Activated naive CD4-positive, alpha-beta T cell treated with anti-CD3 and anti-CD28 coated beads, Interleukin-2, amount 50 U/mL, for 72 hours (primary cell): ENCODE measurements at places on chromosomes 4 and X. TPM values are rescaled to one million over a fixed set of nuclear protein-coding genes. Genes with fewer than 3 reads are reported as not detected.

AMTN gene
- total RNA-seq, result not detected

RAB40A gene
- total RNA-seq, result 0.68 TPM

ITM2A gene
- 110 TPM for total RNA-seq

RELL1 gene
- 15.1 TPM for total RNA-seq

HMX1 gene
- total RNA-seq, result not detected

CCNQ gene
- 13.0 TPM for total RNA-seq

ANXA5 gene
- 82.9 TPM for total RNA-seq

NSUN7 gene
- 0.19 TPM for total RNA-seq

MAGEA4 gene
- total RNA-seq, result not detected

CLDN22 gene
- total RNA-seq, result not detected

DNA sequence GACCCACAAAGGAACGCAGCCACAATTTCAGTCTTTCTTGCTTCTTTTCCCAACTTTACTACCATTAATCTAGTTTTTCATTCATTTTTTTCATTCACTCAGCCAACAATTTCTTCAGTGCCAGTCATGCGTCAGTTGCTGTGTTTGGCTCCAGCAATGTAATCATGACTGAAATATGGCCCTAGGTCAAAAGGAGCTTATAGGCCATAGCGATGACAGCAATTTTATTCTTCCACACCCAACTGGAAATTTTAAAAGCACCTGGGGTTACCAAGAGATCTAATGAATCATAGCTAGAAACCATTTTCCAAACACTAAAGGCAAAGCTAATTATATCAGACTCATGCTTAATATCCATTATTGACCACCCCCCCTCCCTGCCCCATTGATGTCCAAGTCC is 29.8 kb upstream of the C1QTNF7 start:
- DNase-seq, result no peak

DNA sequence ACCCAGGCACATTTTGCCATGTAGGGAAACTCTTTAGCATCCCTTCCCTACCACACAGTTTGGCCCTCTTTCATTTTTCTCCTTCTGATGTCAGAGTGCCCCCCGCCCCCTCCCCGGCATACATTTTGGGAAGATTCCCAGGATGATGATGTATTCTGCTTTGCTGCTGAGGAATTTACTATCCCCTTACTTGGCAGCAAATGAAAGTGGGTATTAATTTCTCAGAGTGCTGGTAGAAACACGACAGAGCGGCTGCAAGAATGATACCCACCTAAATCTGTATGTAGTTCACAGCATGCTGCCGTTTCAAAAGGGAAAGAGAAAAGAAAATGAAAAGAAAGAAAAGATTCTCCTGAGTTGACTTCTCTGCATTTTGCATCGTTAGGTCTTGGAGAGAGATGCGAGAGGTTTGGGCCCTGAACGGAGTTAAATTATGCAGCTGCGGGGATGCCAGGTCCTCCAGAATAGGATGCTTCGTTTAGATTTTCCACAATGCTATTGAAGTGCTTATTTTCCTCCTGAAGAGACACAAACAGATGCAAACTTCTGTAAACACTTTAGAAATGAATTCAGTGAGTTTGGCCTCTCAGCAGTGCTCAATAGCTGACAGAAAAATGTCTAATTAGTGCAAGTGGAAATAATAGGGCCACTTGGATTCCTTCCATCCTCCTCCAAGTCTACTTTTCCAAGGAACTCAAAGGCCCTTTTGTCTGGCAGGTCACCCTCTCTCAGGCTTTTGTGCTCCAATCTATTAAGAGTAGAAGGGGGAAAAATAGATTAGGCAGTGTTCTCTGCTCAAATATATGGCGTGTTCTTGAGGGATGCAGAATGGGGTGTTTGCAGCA is 106.2 kb downstream of the ALPK1 start:
- DNase-seq, result no peak

- DNase-seq, result no peak
These were observed at the start of gene GJB1 for GRCh38 chrX:71222929-71223328. TSS of gene GJB1 (plus strand) at chrX:71223224. CDS start at chrX:71223708, 484 bp downstream.

DNA sequence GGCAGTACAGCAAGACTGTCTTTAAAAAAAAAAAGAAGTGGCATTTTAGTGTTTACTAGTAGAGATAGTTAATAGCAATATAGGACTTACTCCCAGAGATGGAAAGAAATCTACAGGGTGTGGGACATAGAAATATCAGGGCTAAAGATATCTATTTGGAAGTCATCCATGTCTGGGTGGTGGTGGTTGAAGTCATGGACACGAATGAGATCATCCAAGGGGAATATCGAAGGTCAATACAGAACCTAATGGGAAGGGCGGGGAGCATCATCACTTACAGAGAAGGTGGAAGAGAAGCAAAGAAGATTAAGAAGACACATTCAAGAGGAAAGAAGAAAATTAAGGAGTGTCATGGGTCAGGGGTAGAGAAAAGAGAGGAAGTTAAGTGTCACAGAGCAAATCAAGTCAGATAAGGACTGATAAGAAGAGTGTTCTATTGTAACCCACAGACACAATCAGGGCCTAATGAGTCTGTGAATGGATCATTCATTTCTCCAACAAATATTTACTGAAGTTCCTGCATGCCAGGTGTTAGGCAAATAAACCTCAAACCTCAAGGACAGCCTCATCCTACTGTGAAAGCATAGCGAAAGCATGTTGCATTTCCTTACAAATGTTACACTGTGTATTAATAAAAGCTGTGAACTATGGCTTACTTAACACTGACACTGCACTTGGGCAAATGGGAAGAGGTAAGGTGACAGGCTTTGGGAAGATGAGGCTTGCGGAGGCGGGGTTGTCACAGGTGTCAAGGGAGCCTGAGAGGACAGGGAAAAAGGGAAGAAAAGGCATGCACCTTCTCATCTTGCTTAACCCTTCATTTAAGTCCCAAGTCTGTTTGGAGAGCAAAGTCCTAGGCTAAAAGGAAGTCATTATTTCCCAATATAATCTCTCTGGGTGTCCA is 65.3 kb downstream of the ELOVL6 start:
- no peak for DNase-seq

DNA sequence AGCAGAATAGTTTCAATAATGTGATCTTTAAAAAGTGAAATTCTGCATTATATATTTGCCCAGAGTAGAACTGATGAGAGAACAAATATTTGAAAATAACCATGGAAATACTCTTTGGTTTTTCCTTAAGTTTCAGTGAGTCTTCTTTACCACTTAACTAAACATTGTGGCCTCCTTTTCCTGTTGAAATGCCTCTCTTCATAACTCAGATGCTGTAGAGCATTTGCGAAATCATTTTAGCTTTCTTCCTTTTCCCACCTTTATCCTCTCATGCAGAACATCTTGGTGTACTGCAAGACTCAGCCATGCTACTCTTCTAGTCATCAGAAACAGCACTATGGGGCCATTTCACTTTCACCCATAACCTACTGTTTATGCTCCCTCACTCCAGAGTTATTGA is 48.2 kb downstream of the CASK start:
- DNase-seq, result no peak

GRCh38 chr4:122229857-122230256 is 77.7 kb downstream of the BLTP1 start:
- DNase-seq, result no peak

GRCh38 chr4:147801820-147802219 is 69.9 kb downstream of the ARHGAP10 start:
- DNase-seq, result no peak

DNA sequence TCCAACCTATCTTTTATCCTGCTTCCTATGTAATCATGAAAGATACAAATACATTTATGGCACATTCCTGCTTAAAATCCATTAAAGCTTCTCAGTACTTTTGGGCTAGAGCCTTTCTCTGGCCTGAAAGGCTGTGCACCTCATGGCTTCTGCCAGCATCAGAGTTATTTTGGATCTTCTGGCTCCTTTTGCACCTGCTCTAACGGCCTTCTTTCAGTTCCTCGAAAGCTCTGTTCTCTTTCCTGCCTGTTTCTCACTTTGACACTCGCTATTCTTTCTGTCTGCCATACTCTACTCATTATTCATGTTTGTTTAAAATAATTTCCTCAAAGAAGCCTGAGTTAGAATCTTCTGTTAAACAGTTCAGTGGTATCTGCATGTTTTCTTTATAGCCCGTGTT is 86.0 kb downstream of the LRP2BP start:
- DNase-seq, result no peak

DNA sequence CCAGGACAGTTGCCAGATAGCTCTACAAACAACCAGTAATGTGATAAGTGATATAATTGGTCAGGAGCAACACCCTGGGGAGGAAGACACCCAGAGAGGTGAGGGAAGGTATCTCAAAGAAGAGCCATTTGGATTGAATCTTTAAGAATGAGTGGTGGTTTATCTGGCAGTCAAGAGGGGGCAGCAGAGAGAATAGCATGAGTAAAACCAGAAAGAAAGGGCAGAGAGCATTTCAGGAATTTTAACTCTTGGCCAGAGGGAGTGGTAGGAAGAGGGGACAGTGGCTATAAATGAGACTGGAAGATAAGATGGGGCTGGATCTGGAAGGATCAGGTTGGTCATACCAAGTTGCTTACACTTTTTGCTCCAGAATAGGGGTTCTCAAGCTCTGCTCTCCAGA is 5.9 kb upstream of the SEPTIN6 start:
- DNase-seq, result no peak

DNA sequence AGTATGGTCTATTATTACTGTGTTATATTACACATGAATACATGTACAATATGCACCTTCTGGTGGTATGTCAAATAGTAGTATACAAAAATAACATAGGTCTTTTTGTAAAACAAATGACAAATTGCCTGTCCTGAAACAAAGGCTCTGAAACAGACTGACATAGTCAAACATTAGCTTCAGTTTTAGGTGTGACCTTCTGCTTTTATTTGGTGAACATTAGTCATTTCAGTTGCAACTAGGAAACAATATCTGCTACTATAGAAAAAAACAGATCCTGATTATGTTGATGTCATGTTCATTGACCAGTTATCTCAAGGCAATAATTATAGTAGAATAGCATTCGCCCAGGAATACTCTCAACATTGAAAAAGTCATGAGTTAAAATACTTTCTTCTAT is 123.0 kb downstream of the CHRNA9 start:
- no peak for DNase-seq

- DNase-seq, result no peak
These were observed 45.4 kb downstream of the EDNRA start for GRCh38 chr4:147526272-147526654.

DNA sequence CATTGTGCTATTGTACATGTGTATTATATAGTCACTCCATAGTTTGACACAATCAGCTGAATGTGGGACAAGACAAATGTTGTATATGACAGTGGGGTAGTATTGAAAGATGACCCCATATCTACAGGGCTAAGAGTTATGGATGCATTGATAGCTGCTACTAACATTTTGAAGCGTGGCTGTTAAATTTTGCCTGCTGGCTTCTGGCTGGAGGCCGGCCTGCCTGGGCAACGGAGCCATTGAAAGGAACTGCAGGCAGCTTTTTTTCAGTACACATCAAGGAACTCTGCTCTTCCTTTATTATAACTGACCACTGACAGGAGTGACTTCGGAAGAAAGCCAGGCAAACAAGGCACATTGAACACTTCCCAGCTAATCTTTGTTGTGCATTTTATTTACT is 76.1 kb upstream of the TMEM33 start:
- DNase-seq, result no peak

DNA sequence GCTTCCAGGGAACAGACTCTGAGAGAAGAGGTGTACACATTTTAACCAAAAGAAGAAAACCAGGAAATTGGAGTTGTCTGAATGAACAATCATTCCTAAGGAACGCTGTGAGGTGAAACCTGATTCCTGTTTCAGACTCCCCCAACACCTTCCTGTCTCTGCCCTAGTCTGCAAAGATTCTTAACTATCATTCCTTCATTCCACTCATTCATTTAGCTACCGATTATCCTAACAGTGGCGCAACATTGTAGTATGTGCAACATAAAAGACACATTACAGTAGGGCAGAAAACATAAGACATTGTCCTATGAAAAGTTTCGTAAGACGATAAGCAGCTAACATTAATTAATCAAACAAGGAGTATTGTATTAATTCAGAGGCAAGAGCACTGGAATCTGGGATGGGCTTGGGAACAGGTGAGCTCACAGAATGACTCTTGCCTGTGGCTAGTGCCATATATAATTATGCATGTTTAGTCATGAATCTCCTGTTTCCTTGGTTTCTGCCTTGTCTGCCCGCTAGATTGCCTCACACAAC is 23.8 kb upstream of the ADH7 start:
- no peak for DNase-seq

- no peak for DNase-seq
These were observed 432.5 kb upstream of the TENM3 start for GRCh38 chr4:181810711-181811110.

GRCh38 chrX:154025230-154025629 is 5.5 kb upstream of the IRAK1 start:
- no peak for DNase-seq

- no peak for DNase-seq
These were observed 69.8 kb downstream of the FHDC1 start for GRCh38 chr4:153005899-153006381.

DNA sequence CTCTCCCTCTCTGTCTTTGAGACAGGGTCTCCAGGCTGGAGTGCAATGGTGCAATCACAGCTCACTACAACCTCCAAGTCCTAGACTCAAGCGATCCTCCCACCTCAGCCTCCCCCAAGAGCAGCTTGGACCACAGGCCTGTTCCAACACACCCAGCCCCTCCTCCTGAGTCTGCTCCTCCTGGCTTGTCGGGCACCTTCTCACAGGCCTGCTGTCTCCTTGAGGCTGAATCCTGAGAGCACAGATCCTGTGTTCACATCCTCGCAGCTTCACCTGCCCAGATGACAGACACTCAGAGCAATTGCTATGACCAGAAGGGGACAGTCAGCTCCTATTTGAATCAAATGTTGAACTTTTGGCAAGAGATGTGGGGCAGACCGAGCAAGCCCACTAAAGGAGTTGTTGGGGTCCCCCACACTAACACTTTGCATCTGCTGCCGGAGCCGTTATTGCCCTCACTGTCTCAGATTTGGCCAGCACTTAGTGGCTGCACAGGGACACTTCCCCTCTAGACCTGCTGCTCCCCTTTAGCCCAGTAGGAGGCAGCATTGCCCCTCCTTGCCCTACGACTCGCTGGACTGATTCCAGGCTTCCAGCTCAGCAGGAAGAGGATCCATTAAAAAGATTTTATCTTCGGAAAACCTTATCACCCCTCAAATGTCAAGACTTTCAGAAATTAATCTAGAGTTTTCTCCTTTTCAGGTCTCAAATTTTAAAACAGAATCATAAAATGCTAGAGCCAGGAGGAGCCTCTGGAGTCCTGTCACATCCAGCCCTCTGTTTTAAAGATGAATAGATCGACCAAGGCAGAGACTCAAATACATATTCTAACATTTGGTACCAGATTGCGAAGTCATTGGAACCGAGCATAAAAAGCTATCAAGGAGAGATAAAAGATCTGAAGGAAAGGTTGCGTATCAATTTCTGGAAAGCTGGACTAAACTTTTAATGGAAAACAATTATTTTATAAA is 113.7 kb downstream of the USP46 start:
- DNase-seq, result peak; percentile 66

DNA sequence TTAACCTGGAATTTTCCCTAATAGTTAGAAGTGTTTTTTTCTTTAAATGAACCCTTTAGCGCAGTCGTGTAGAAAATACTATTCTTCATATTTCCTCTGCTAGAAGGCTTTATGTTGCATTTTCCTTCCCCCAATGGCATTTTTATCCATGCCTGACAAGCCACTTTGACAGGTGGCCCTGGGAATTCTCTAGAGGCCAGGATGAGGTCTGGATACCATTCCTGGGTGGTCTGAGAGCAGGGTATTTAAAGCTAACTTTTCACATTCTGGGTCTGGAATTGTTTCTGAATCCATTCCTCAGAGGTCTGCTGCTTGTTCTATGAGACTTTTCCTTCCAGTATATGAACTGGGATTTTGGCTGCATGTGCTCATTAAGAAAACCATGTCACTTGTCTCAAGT is 31.2 kb upstream of the PDGFRA start:
- DNase-seq, result no peak

- DNase-seq, result no peak
These were observed 16.8 kb upstream of the EPGN start for GRCh38 chr4:74291471-74291870.

GRCh38 chr4:5039800-5040199 is 11.5 kb upstream of the STK32B start:
- no peak for DNase-seq
